ENCODE measurements at places on chromosomes 11 and 22.

GRCh38 chr11:45054956-45055355 lies 91.5 kb upstream of the PRDM11 start:
- no peak for DNase-seq

- no peak for DNase-seq
Measured at GRCh38 chr11:43664295-43664694, 16.2 kb upstream of the HSD17B12 start.

DNA sequence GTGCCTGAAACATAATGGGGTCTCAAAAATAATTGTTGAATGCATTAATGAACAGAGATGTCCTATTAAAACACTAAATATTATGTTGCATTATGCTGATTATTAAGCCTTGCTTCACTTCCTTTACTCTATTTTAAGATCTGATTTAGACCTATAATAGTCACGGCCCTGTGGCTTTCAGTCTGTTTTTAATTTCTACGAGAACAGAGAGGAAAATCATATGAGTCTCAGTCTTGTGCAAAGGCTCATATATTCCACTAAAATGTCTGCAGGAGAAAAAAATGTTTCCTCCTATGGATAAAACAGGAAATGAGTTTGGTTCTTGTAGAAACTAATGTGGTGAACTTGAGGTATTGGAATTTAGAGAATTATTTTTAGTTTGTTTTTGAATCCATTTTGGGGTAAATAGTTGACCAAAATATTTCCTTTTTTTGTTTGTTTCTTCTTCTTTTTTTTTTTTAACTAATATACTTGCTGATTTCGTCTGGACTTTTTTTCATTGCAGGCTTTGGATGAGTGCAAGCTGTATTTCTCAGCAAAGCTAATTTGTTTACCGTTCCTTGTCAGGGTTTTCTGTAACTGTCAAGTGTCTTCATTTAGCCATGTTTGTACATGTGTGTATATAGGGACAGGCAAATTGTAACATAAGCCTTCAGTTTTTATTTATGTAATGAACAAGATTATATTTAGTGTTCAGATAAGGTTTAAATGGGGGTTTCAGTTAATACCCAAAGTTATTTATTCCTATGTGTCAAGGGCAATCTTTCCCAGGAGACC lies 139.1 kb upstream of the DDI1 start:
- DNase-seq = no peak

DNA sequence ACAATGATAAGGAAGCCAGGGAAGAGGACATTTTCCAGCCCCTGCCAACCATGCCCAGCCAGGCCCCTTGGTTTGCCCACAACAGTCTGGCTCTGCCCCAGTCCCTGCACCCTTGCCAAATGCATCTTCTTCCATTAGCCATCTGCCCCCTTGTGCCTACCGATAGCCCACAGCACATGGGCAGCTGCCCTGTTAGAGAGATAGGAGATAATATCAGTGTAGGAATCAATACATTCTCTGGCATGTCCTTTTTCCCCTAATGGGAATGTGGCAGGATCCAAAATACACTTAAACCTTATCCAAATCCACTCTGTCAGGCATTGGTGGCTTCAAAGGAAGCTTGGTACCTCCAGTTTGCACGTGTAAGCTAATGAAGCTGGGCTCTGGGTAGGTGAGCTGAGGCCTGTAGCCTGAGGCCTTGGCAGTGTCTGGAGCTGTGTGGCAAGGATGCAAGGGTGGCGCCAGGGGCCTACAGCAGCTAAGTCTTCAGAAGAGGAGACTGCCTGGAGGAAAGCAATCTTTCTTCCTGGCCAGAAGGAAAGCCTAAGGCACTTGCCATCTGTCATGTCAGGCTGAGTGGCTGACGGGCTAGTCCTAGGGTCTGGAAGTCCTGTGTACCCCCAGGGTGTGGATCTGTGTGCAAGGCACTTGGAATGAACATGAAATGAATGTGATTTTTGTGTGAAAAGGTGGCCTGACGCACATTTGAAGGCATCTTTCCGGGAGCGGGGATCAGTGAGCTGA lies 164.2 kb upstream of the TBCEL start:
- DNase-seq = no peak

DNA sequence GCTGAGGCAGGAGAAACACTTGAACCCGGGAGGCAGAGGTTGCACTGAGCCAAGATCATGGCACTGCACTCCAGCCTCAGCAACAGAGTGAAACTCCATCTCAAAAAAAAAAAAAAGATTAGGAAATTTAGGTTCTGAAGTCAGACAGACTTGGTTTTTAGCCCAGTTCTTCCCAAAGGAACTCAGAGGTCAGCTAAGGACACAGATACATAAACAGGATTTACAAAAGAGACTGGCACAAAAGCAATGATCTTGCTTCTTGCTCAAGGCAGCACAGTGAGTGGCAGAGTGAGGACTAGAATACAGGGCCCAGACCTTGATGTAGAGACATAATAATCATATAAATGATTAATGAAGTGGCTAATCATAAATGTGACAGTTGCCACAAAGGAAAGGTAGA lies 25.4 kb upstream of the RRAS2 start:
- DNase-seq = no peak

DNA sequence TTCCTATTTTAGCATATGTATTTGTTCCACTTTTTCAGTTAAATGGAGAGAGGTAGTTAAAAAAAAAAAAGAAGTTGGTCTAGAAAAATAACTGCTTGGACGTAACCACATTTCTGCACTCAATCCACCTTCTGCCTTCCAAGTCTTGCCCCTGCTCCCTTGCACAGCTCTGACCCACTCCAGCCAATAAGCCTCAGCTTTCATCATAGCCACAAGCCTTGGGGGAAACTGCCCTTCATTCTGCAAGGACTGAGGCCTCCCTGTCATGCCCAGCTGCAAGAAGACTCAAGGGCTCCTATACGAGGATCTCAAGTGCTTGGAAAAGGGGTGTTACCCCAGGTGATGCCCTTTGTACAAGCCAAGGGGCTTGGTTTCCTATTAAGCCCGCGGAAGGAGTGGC lies 36.0 kb upstream of the OAF start:
- no peak for DNase-seq

DNA sequence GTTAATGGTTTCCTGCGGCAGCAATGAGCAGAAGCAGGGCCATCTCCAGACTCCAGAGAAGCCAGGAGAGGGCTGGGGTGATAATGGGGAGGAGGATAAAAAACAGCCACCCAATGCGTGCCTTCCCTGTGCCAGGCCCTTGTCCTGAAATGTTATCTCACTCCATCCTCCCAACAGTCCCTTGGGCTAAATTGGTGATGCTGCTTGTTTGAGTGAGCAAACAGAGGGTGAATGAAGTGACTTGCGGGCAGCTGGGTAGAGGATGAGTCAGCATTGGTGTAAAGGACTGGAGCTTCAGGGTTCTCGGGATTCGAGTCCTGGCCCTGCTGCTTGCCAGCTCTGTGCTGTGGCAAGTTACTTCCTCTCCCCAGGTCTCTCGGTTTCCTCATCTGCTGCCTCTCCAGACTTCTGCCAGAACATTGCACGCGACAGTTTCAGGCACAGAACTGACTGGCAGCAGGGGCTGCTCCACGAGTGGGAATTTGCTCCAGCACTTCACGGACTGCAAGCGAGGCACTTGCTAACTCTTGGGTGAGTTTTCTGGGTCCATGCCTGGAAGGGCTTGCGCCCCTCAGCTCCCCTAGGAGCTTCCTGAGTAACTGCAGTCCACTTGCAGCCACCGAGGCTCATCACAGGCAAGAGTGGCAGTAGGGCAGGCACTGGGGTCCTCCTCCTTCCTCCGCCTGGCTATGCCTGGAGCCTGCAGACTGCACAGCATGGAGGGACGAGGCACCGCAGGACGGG lies at the start of gene P2RY6:
P2RY6 (plus strand) TSS at position 403 of the 744 bp plus-strand sequence. CDS start 24,181 bp downstream, outside the sequence.
- DNase-seq = no peak

DNA sequence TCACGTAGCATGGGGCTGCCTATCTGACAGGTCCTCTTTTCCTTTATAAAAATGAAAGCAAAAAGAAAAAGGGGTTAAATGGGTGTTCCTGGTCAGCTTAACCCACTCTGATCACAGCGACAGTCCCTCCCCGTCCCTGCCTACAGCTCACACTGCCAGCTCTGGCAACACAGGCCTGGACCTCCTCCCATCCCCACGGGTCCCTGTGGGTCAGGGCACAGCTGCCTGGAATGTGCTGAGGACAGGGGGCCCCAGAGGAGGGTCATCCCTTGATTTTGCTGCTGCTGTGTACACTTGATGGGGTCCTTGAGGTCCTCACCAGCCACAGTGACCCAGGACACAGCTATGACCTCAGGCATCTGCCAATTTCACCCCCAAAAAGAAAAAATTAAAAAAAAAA lies 29.6 kb upstream of the CYP2D6 start:
- DNase-seq = no peak

DNA sequence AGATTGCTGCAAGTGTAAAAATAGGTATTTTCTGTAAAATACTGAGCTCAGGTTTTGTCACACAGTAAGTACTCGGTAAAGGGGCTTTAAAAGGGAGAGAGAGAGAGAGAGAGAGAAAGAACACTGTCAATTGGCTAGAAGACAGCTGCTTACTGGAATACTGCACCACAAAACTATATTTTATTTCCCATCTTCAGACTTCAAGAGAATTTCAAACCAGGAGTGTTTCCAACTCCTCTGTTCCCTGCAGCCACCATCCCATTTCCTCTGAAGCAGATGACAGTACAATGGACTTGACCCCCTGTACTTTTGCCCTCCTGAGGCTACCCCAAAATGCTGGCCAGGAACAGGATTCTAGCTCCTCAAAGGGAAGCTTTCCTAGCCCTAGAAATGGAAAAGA lies 89.7 kb downstream of the RELT start:
- DNase-seq = no peak

GRCh38 chr11:86617502-86617901 lies 54.9 kb downstream of the ME3 start:
- DNase-seq = peak; percentile 71

- no peak for DNase-seq
Measured at GRCh38 chr11:78426845-78427244, 9.2 kb upstream of the GAB2 start.

GRCh38 chr22:36175892-36176291 lies 15.3 kb upstream of the APOL3 start:
- DNase-seq = no peak

- no peak for DNase-seq
Measured at GRCh38 chr11:63901660-63902059, 15.3 kb downstream of the RCOR2 start.

DNA sequence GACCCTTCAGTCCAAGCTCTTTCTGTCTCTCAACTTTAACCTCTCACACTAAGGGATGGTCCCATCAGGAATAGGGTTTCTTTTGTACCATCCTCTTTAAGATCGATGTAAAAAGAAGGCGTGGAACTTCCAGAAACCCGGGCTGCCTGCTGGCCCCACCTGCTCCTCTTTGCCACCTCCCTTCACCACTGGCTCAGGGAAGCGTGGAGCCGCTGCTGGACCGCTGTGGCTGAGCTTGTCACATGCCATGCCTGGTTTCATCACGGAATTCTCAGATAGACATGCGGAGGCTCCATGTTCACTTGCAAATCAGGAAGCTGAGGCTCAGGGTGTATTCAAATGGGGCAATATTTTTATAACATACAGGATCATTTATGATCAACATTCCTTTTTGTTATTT lies 399.7 kb downstream of the BRD1 start:
- DNase-seq = no peak

DNA sequence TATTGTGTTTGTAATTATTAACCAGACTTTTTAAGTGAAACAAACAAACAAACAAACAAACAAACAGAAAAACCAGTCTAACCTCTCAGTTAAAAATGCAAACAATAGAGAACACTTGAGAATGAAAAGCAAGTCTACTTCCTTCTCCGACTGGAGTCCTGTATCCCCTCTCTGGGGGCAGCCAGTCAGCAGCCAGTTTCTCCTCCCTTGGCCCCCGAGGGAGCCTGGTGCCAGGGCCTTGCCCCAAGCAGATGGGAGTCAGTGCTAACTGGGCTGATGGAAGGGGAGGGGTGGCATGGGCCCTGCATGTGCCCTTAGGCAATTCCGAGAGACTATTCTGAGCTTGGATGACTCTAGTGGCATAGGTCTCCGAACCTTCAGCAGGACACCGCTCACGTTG lies 137.2 kb downstream of the GRIK4 start:
- DNase-seq = no peak

DNA sequence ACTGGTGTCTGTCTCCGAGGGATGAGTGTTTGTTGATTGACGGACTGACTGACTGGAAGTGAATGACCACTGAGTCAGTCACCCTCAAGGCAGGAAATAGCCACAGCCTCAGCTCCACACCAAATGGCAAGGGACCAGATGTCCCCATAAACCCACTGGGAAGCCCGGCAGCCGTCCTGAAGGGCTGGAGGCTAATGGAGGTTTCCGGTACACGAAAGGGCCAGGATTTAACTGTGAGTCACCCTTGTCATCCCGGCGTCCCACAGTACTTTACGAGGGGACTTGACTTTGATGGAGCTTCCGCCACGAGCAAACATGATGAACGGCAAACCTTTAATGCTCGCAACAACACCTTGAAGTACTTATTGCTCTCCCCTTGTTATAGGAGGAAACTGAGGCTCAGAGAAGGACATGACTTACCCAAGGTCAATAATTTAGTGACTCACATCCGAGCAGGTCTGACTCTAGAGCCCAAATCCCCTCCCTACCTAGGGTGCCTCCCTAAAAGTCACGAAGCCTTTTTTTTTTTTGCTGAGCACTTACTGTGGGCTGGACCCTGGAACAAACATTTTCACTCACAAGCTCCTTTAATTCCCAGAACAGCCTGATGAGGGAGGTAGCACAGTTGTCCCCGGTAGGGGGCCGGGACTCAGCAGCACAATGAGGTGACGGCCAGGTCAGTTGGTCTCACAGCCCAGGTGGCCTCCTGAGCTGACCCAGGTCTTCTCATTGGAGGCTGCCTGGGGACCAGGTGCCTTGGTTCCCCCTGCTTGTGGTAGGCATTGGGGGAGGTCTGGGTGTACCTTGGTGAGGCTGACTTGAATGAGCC lies 25.2 kb upstream of the GCAT start:
- DNase-seq = no peak

DNA sequence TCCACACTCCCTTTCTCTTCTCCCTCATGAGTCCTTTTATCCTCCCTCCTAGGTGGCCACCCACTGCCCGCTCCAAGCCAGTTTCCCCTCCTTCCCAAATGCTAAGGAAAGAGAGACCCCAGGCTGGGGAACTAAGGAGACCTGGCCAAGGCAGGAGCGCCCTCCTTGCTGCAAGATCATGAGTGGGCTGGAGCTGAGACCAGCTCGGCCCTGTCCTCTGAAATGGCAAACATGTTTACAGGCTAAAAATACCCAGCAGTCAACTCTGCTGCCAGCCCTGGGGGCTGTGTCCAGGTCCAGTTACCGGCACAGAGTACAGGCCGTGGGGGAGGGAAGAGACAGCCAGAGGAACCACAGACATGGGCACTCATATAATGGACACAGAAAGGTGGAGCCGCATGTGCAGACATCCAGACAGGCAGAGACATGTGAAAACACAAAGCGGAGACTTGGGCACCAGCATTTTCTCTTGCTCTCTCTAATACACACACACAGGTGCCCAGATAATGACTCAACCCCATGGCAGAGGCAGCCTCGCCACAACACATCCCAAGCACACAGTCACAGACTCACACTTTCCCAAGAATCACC lies 1.2 kb upstream of the AHNAK start:
- no peak for DNase-seq

Measured in brain pericyte (primary cell).